Fibroblast of lung (primary cell): ENCODE measurements at places on chromosomes 2 and 18. TPM values are rescaled to one million over a fixed set of nuclear protein-coding genes. Genes with fewer than 3 reads are reported as not detected.

SPP2 gene
- not detected in 2 replicates for total RNA-seq

DPYSL5 gene
- total RNA-seq: not detected in 2 replicates

ITM2C gene
- total RNA-seq: 58.3 and 77.3 TPM in 2 replicates

TMEM198 gene
- total RNA-seq: 0.77 and 0.99 TPM in 2 replicates

LINC00305 gene
- total RNA-seq: not detected in 2 replicates

MARCO gene
- total RNA-seq: not detected in 2 replicates

LRP2 gene
- under 0.01 TPM in 2 replicates for total RNA-seq

TMEM247 gene
- not detected in 2 replicates for total RNA-seq

PIGN gene
- total RNA-seq: 31.7 and 35.2 TPM in 2 replicates

PRSS56 gene
- total RNA-seq: not detected in 2 replicates

ATP6V1C2 gene
- total RNA-seq: under 0.01 TPM in 2 replicates

ATG4B gene
- 30.0 and 45.1 TPM in 2 replicates for total RNA-seq

NEU2 gene
- total RNA-seq: not detected in 2 replicates

HTR2B gene
- 31.1 and 92.5 TPM in 2 replicates for total RNA-seq

CAPN14 gene
- total RNA-seq: under 0.01 and 0.17 TPM in 2 replicates

POTEF gene
- not detected in 2 replicates for total RNA-seq

MAP3K19 gene
- total RNA-seq: not detected in 2 replicates

SPATA3 gene
- not detected in 2 replicates for total RNA-seq

KCNK3 gene
- total RNA-seq: under 0.01 and 0.26 TPM in 2 replicates
